ENCODE measurements at places on chromosomes 16 and 17.

DNA sequence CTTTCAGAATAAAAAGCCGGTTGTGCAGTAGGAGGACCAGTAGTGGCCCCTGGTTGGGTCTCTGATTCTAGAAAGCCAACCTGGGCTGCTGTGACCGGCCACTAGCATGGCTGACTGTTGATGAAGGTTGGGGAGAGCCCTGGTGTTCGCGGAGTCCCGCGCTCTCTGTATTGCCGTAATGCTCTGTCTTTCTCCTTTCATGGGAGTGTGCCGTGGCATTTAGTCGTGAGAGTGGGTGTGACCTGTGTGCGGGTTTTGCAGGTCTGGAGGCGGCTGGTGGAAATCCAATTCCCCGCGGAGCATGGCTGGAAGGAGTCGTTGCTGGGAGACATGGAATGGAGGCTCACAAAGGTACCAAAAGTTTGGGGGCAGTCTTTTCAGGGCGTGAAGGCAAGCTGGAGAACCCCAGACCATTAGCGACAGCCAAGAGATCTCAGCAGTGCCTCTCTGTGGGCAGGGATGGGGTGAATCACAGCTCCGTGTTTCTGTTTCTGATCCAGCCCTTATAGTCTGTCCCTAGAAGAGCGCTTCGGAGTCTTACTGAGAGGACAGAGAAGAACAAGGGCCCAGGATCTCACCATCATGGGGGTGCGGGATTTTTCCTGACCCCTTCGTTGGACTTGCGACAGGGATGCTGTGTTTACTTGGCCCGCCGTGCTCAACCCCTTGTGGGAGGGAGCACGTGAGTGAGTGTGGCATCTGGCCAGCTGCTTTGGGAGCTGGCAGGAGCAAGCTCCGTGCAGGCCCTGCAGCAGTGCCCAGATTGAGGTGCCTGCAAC lies 56.5 kb downstream of the RNF213 start:
- no peak for DNase-seq

DNA sequence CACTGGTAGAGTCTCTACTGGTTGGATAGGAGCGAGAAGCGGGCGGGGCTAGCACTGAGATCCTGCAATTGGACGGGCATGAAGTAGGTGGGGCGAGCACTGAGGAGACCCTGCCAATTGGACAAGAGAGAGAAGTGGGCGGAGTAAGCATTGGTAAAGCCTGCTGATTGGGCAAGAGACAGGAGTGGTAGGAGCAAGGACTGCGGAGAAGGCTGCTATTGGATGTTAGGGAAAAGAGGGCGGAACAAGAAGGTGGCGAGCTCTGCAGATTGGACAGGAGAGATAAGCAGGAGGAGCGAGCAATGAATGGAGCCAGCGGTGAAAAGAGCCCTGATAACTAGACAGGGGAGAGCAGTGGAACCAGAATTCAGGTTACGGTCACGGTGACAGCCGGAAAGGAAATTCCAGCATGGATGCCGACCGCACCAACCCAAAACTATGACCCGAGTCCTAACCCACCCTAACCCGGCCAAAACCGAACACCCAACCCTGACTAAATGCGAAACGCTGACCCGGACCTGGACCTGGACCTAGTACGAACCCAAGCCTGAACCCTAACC lies 4.8 kb downstream of the SCGB1C2 start:
- no peak for DNase-seq

GRCh38 chr17:70172923-70173322 lies 3.6 kb downstream of the KCNJ2 start:
- DNase-seq = no peak

DNA sequence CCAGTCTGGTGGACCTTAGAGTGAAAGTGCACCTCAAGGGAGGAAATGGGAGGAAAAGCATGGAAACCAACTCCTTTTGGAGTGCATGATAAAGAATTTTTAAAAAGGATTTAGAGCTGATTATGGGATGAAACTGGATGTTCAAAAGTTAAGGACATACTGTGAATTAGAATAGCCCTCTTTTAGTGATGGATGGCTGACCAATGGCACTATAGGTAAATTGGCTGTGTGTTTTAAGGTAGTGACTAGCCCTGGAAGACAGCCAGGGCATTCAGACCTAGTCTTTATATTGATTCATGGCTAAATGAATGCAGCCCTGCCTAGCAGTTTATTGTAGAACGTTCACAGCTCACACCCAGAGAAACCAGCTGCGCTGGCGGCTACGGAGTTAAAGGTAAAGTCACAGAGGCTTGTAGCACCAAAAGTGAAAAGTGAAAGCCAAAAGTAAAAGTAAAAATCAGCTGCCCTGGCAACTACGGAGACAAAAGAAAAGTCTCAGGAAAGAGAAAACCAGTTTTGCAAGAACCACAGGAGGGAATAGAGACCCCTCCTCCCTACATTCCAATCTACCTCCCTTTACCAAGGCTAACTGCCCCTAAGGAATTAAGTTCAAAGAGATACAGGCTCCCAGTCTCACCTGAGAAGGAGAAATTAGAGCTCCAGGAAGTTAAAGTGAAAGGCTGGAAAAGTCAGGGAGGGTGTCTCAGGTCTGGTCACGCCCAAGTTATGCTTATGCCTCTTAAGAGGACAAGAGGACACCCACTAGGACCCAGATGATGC lies 21.8 kb downstream of the ACSM1 start:
- DNase-seq = no peak

DNA sequence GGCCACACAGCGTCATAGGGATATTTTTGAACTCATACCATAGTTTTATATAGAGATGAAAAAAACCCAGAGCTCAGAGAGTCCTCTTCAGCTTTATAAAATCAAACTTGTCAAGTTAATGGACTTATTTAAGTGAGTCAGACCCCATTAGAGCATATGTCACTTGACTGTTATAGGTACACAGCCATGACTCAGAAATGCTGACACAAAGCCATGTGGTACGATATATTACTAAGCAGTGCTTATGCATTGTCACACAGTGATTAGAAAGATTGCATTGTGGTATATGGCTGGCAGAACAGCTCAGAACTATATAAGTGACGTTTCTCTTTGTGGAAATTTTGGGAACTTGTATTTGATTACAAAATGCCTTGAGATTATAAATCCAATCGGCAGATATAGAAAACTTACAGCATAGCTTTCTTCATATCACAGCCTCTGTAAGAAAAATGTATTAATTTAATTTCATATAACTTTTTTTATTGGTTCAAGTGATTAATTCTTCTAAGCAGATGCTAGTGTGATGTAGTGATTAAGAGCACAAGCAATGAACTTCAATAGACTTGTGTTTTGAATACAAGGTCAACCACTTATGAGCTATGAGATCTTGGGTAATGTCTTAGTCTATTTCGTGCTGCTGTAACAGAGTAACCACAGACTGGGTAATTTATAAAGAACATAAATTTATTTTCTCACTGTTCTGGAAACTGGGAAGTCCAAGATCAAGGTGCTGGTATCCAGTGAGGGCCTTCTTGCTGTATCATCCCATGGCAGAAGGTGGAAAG lies 25.8 kb upstream of the GINS3 start:
- DNase-seq = no peak

GRCh38 chr16:66359012-66359411 lies 7.5 kb upstream of the CDH5 start:
- no peak for DNase-seq

DNA sequence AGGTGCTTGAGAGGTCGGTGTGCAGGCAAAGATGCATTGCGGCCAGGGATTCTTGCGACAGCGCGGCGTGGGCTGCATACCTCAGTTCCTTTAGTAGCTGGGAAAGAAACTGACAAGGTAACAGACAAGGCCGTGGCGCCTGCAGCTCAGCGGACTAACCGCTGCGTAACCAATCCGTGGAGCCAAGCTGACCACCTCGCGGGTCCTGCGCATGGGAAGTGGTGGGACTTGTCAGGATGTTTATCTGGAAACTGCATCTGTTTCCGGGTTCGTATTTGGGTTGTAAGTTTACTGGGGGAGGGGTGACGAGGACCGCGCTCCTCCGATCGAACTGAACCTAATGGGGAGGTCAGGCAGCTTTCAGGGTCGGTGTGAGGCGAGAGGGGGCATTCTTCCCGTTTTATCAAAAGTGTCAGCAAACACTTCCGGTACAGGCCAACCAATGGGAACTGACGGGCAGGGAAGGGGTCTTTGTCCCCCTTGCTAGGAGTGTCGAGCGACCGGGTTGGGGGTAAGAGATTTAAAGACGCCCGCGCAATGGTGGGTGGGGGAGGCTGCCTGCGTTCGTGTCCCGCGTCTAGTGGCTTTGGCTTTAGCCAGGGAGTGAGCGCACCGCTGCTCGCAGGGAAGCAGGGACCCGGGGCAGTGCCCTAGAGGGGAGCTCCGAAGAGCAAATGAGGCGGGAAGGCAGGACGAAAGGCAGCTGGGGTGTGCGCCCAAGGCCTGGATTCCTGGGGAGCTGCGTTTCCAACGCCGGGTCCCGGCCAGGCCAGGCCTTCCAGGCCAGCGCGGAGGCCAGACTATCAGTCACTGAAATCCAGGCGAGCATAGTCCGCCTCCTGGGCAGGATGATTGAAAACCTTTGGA lies 7.0 kb downstream of the IRX6 start:
- DNase-seq = no peak

DNA sequence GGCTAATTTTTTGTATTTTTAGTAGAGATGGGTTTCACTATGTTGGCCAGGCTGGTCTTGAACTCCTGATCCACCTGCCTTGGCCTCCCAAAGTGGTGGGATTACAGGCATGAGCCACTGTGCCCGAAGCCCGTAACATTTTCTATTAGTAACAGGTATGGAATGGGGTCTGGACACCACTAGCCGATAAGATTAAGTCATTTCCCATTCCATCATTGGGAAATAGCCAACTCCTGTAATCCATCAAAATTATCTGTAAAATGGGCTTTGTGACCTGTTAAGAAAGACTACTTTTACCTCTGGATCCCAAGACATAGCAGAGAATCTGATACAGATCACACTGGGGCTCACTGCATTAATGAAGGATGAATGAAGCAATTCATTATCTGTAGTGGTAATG lies 3.9 kb upstream of the LUC7L3 start:
- no peak for DNase-seq

GRCh38 chr16:24991349-24991748 lies 23.8 kb downstream of the ARHGAP17 start:
- no peak for DNase-seq

GRCh38 chr17:57956291-57957119 lies 1.3 kb upstream of the CUEDC1 start:
- no peak for DNase-seq

GRCh38 chr17:47179141-47179540 lies 10.0 kb downstream of the CDC27 start:
- DNase-seq = no peak

- no peak for DNase-seq
Observed at GRCh38 chr17:11204991-11205390, 36.0 kb upstream of the SHISA6 start.

- no peak for DNase-seq
Observed at GRCh38 chr16:66491716-66492064, 58.2 kb downstream of the TK2 start.

DNA sequence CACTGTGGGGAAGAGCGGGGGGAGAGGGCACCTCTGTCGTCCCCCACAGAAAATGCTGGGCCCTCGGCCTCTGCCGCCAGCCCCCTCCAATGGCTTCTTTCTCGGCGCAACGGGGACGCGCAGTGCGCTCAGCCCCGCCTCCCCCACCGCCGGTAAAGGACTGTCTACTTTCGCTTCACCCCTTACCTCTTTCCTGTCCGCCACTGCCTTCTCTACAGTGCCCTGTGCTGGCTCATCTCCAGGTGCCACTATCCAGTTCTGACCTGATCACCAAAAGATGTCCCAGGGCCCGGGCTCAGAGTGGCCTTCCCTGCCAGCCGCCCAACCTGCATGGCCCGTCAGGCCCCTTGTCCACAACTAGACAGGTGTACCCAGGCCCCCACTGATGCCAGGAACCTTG lies 7.3 kb downstream of the ENDOV start:
- DNase-seq = peak; percentile 5

DNA sequence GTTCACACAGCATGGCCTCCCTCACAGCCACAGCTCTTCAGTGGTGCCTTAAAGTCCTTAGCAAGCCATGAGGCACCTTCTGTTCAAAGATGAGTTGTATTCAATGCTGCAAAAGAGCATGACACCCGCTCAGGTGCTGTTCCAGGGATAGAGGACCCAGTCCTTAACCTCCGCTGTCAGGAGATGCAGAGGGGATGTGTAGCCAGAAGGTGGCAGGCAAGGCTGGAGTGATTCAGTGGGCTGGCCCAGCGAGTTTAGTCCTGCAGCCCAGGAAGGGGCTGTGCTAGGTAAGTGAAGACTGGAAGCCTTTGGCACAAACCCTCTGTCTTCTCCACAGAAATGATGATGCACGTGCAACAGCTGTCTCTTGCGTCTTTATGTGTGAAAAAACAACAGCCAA lies 25.0 kb upstream of the ADAM11 start:
- DNase-seq = no peak

- DNase-seq = no peak
Observed at GRCh38 chr16:72921106-72921505, 126.8 kb downstream of the ZFHX3 start.

GRCh38 chr17:15651583-15652110 lies 32.1 kb upstream of the FBXW10B start:
- no peak for DNase-seq

DNA sequence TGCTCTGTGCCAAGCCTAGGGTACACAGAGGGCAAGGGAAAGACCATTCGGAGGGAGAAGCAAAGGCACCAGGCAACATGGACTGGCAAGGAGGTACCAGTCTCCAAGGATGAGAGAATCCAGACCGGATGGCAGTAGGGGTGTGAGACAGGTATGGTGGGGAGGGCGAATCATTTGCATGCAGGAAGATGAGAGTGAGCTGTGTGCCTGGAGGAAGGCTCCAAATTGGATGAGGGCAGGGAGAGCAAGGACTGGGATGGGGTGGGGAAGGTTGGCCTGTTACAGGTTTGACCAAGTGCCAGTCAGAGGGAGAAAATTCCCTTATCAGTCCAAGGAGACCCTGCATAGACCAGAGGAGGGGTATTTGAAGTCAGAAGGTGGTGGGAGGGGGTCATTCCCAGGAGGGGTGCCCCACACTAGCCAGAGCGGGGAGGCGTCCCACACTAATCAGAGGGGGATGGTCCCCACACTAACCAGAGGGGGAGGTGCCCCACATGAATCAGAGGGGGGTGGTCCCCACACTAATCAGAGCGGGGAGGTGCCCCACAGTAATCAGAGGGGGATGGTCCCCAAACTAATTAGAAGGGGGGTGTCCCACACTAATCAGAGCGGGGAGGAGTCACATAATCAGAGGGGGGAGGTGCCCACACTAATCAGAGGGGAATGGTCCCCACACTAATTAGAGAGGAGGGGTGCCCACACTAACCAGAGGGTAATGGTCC lies 737 bp downstream of the CANT1 start:
- DNase-seq = no peak
